Right hindlimb (tissue), 1 donor: ENCODE measurements at places on chromosomes 5 and 9.

DNA sequence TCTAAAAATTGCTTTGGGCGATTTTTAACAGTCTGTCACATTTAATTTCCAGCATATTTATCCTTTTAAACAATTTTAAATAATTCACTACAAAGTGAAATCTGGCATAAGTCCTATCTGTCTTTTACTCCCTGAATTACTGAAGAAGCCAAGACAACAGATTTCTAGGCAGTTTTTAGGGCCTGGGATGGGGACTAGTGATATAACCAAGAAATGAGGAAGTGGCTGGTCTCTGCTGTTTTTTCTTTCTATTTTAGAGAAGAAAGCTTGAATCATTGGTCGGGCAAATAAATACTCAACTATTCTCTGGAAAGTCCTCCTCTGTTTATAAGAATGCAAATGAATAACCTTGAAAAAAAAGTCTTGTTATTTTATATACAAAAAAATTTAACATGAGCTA lies 79.7 kb upstream of the SSBP2 start:
- DNase-seq = no peak

DNA sequence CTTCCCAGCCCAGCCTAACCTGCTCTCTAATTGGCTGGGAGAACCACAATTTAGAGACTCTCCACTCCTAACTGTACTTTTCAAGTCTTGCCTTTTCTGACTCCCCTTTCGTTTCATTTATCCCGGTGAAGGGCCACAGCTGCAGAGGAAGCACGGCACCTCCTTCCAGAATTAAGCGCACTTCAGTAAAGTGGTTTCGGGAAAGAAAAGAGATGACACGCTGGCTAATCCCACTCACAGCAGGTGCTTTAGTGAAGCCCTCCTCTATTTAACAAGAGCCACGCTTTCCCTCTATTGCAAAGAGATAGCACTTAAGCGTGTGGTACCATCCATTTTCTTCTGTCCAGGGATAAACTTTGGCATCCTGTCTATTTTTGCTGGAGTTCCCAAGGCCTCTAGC lies 4.8 kb downstream of the DNAH5 start:
- DNase-seq = no peak

DNA sequence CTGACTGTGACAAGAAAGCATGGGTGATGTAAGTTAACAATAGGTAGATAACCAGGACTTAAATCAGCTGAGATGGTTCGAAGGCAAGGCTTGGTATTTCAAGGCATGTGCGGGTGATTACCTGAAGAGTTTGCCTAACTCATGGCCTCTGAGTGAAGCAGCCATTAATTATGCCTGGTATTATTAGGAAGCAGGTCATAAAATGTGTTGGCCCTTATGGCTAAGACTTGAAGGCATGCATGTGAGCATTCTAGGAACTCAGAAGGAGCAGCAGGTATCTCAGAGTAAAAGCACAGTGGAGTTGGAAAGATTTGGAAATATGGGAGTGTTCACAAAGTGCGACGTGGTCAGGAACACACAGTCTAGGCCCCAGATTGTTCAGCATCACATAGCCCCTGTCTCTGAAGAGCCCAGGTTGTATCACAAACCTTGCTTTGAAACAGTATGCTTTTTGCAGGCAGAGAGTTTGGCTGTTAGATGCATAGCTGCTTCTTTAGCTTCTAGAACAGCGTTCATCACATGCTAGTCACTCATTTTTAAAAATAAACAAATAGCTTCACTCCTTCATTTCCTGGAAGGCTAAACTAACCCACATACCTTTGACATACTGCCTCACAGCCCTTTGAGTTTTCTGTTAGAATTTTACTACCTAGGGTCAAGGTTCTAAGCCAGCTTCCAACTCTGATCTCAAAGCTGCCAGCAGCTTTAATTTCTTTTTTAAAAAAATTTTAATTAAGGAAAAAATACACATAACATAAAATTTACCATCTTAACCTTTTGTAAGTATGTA lies 2.1 kb downstream of the HEXB start:
- no peak for DNase-seq

GRCh38 chr9:120735415-120736126 lies 21.3 kb upstream of the MEGF9 start:
- DNase-seq = no peak

DNA sequence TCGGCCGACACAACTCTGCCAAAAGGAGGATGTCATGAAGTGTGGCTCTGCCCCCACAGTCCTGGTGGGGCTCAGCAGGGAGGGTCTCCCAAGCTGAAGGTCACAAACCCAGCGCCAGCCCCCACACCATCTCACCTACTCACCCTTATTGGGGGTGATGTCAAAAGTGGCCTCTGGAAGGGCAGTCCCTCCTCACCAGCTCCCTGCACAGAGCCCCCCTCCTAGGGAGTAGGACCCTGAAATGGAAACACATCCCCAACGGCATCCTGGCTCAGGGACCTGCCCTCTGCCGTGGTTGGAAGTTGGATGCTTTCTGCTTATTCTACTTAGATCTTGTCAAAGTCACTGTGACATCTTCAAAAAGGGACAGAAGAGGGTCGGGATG lies 89.5 kb downstream of the NSUN2 start:
- DNase-seq = no peak

GRCh38 chr5:146561711-146562110 lies 45.7 kb upstream of the GPR151 start:
- no peak for DNase-seq

DNA sequence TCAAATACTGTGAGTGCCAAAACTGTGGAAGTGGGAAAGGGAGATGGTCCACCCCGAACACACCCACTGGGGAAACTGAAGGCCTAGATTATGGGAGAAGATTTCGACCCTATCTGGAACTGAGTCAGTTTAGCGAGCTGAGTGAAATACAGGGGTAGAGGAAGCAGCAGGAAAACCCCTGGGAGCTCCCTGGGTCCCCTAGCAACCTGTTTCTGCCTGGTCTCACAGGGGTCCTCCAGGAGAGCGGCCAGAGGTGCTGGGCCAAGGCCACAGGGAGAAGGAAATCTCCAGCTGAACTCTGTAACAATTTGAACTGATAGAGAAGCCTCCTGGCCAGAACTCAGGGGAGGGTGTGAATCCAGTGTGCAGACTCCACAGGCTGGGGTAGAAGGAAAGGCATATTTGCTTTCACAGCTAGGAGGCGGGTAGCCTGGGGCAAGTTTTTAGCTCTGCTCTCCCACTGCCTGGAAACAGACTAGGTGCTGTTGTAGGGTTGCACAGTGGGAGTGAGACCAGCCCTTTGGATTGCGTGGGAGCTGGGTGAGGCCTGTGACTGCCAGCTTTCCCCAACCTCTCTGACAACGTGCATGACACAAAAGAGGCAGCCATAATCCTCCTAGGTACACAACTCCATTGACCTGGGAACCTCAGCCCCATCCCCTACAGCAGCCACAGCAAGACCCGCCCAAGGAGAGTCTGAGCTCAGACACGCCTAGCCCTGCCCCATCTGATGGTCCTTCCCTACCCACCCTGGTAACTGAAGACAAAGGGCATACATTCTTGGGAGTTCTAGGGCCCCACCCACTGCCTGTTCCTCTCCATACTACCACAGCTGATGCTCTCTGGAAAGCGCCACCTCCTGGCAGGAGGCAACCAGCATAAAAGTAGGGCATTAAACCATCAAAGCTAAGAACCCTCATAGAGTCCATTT lies 78.8 kb upstream of the GPBP1 start:
- no peak for DNase-seq

- DNase-seq = no peak
Measured at GRCh38 chr5:65059681-65060598, 291.2 kb downstream of the CWC27 start.

GRCh38 chr5:173477345-173478040 lies 139.0 kb downstream of the BOD1 start:
- no peak for DNase-seq

GRCh38 chr5:121695307-121695706 lies 156.4 kb upstream of the FTMT start:
- DNase-seq = no peak

DNA sequence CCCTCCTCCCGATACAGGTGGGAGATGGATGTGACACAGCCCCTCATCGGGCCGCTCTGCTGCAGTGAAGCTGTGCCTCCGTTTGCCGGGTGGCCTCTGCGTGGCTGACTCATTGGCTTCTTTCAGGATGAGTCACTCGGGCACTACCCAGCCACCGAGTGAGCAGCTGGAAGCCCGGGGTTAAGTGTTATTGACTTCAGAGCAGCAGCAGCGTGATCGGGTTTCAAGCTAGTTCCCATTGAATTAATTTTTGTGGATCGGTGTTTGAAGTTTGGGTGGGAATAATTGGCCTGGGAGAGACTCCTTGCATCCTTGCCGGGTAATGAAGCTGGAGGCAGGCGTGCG lies 266.4 kb upstream of the IRX4 start:
- peak; percentile 42 for DNase-seq

GRCh38 chr9:130860458-130861316 lies 25.6 kb downstream of the ABL1 start:
- peak; percentile 86 for DNase-seq

DNA sequence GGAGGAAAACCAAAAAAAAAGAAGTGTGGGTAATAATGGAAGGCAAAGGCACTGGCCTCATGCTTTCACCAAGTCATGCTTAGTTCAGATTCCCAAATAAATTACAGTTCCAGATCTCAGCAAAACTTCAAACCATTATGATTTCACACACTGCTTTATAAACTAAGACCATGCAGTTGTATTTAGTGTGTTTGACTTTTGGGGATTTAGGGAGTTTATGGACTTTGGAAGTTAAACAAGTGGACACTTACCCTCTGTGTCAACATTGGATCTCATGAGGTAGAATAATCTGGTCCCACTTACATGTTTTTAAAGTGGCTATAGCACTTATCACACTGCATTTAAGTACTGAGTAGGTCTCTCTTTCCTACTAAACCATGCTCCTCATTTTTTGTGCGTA lies 3.7 kb downstream of the DNAJC25 start:
- DNase-seq = no peak

DNA sequence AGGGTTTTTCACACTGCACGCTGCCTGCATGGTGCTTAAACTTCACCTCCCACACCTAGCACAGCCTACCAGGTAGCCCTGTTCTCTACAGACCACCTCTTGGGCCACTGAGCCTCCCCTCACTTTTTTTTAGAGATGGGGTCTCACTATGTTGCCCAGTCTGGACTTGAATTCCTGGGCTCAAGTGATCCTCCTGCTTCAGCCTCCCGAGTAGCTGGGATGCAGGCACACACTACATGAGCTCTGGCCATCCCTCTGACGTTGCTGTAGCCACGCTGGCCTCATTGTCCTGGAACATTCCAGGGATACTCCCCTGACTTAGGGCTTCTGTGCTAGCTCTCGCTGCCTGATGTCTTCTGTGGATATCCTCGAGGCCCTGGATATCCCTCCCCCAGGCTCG lies 7.2 kb upstream of the CACFD1 start:
- no peak for DNase-seq

DNA sequence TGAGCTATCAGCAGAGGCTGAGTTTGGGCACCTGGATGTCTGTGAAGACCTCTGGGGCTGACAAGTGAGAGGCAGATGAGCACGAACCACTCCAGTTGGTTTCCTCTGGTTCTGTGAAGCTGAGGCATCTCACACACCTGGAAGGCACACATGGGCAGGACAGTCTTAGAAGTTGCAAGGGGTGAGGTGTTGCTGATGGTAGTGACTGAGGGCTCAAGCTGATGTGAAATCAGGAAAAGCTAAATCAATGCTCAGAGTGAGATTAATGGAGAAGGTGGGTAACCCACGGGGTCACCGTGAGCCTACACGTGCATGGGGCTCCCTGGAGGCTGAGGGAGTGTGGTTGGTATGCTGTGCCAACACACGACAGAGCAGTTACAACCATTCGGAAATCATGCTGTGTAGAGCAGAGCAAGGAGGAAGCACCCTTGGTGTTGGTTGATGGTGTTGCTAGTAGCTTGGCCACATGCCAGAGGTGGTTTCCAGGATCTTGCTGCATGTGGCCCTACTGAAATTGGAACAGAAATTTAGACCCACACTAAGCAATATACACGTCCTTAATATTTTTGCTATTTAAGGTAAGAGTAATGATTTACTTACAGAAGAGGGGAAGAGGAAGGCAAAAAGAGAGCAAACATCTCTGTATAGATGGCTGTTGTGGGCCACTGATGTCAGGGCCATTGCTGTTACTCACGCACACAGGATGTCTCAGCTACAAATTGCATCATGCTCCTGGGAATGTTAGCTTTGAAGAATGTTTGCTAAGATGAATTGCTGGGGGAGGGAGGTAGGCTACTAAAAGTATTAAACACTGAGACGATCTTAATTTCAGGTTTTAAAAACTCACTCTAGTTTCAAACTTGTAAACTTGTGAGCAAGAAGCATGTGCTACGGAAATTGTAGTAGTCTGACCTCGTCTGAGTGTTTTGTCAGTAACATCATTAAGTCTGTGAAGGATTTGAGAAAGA lies 170.5 kb downstream of the ARHGEF28 start:
- peak; percentile 39 for DNase-seq

- no peak for DNase-seq
Measured at GRCh38 chr9:92730897-92731296, 33.7 kb downstream of the BICD2 start.

- no peak for DNase-seq
Measured at GRCh38 chr9:130766927-130767307, 68.1 kb upstream of the ABL1 start.

- DNase-seq = no peak
Measured at GRCh38 chr9:72924154-72924790, 28.6 kb downstream of the ALDH1A1 start.

GRCh38 chr9:15416880-15417279 lies 5.8 kb upstream of the SNAPC3 start:
- DNase-seq = peak; percentile 30

GRCh38 chr5:81787474-81788242 lies 36.8 kb upstream of the SSBP2 start:
- DNase-seq = peak; percentile 86

- DNase-seq = no peak
Measured at GRCh38 chr9:1100201-1100600, 50.0 kb downstream of the DMRT2 start.

GRCh38 chr5:65255294-65255693 lies 226.4 kb downstream of the ADAMTS6 start:
- no peak for DNase-seq

DNA sequence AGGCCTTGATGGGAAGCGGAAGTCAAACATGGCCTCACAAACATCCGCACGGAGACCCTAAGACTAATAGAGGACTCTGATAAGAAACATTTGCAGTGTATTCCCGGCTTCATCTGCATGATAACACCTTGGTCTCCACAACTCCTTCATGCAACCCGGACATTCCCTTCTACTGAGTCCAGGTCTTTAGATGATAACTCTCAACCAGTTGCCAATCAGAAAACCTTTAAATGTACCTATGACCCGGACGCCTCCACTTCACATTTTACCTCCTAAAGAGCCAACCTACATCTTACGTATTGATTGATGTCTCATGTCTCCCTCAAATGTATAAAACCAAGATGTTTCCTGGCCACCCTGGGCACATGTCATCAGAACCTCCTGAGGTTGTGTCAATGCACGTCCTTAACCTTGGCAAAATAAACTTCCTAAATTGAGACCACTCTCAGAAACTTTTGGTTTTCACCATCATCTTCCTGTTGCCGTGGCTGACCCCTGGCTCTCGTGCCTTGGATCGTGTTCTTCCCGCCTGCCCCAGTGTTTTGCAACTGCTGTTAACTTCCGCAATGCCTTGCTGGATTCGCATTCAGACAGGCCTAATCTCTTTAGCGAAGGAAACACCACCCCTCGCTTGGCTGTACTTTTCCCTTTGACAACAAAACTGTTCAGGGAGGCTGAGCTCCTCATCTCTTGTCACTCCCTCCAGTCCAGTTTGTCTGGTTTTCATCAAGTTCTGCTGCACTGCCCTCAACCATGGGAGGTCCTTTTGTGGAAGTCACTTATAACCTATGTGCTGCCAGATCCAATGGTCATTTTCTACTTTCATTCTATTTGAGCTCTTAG lies 1.1 kb upstream of the DAP start:
- no peak for DNase-seq

GRCh38 chr9:87324613-87325194 lies 173.0 kb upstream of the DAPK1 start:
- DNase-seq = no peak

GRCh38 chr9:29322240-29322639 lies 1749.0 kb upstream of the C9orf72 start:
- DNase-seq = no peak
